Stimulated activated CD8-positive, alpha-beta memory T cell treated with anti-CD3 and anti-CD28 coated beads, Interleukin-4, amount 100 ng/mL, for 1 hour (primary cell): ENCODE measurements at places on chromosomes 6 and 20.

DNA sequence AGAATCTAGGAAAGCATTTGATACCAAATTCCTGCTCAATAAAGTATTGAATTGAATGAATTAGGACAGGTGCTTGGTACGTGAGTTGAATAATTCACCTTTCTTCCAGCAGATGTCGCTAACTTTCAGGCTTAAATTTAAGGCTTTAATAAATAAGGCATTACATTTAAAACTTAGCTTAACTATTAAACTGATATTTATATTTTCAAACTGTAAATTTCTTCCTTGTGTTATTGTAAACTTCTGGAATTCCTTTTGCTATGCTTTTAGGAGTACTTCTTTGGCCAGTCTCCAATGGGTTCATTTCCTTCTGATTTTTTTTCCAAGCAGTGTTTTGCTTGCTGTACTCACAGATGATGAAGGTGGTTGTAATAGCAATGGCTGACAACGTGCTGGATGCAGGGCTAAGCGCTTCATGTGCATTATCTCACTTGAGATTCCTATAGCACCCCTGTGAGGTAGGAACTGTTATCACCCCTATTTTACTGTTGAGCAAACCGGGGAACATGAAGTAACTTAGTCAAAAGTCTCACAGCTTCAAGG lies 71.3 kb upstream of the SLC2A12 start:
- DNase-seq: no peak

GRCh38 chr20:52312132-52312729 lies 120.7 kb upstream of the ZFP64 start:
- DNase-seq: no peak

GRCh38 chr6:118921084-118921483 lies 13.9 kb downstream of the MCM9 start:
- DNase-seq: no peak

DNA sequence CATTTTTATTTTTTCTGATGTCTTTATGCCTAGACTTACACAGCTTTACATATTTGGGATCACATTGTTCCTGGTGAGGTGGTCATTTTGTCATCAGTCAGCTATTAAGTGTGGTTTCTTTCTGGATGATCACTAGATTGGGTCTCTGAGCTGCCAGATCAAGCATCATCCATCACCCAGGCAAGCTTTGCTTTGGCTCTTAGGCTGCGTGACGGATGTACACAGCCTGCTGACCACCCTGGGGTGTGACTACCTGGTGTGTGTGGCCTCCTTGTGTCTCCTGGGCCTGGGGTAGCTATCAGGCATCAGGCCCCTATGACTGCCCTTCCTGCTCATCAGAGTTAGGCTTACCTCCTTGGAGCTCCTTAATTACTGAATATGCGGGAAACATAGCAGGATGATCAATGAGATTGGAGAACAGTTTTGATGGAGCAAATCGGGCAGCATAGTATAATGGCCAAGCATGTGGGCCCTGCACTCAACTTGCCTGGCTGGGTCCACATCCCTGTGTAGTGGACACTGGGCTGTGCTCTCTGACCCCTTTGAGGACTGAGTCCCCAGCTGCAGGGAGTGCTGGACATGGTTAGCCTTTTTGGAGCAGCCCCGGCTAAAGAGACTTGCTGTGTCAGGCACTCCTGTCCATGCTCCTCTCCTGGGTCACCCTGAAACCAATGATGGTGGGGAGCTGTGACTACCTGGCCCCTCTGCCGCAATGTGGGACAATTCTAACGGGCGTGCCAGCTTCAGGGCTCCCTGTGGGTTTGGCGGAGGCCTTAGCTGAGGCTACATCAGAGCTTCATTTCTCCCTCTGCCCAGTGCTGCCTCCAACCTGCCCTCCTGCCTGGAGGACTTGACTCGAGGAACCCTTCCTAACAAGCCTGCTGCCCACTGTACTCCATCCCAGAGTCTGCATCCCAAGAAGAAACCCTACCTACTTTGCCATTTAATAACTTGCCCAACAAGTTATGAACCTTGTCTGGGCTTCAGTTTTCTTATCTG lies 8.2 kb downstream of the DAAM2 start:
- no peak for DNase-seq

GRCh38 chr6:5278565-5279120 lies 17.3 kb downstream of the FARS2 start:
- no peak for DNase-seq

DNA sequence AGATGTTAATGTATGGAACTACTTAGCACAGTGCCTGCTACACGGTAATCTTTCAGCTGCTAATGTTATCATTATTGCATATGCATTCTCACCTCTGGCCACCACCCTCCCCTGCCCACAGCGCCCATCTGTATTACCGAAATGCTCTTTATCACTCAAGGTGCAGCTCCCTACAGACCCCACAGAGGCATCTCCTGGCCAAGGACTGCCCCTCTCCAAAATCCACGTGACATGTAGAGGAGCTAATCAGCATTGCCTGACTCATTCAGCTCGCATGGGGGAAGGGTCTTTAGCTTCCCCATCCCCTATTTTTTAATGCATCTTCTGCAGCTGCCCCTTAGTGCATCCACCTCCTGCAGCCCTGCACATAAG lies 41.8 kb downstream of the SLC22A23 start:
- no peak for DNase-seq

- DNase-seq: no peak
These were observed 113.1 kb downstream of the FYN start for GRCh38 chr6:111759836-111760785.

DNA sequence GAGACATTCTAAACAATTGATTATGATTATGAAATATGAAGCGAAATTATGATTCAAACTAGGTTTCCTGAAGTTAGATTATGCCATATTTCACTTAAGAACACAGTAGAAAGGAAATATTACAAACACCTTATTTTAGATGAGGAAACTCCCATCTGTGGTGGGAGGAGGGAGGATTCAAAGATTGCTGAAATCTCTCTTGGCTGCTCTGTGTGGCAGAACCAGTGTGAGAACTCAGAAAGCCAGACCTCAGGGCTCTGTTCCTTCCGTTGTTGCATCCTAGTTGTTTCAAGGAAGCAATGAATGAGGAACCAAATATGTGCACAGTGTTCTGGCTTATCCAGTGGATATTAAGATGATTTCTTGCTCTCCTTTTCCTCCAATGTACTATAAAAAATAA lies 2.1 kb downstream of the TAAR5 start:
- DNase-seq: no peak

DNA sequence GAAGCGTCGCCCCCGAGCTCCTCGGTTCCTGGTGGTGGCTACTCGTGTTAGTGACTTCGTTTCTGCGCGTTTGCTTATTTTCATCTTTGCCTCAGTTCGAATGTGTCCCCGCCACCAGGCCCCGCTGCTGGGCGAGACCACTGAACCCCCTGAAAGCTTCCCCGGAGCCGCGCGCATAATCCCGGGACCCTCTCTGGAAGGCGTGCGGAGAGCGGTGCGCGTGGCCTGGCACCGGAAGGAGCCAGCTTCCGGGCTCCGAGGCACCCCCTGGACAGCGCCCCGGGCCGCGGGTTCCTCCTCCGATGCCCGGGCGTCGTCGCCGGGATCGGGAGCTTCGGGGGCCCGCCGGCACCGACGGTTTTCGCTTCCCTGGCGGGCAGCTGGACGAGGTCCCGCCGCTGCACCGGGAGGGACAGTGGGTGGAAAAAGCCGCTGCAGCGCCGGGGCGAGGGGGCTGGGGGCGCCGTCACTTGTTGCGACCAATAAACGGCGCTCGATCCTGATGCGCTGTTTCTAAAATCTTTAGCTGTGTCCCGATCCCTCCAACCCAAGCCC lies 643 bp upstream of the SLC35D3 start:
- DNase-seq: no peak

- DNase-seq: no peak
These were observed 191.3 kb downstream of the OR2B2 start for GRCh38 chr6:27720607-27721580.

- peak; percentile 47 for DNase-seq
These were observed 10.1 kb downstream of the HFE start for GRCh38 chr6:26097268-26097875.

GRCh38 chr6:159415540-159415939 lies 246.3 kb downstream of the FNDC1 start:
- DNase-seq: no peak

DNA sequence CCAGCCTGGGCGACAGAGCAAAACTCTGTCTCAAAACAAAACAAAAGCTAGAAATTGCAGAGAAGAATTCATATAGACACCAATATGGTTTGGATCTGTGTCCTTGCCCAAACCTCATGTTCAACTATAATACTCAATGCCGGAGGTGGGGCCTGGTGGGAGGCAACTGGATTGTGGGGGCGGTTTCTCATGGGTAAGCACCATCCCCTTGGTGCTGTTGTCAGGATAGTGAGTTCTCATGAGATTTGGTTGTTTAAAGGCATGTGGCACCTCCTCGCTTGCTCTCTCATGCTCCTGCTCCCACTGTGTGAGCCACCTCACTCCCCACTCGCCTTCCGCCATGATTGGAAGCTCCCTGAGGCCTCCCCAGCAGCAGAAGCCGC lies 15.2 kb downstream of the NINL start:
- DNase-seq: no peak

- DNase-seq: no peak
These were observed 33.4 kb downstream of the STK35 start for GRCh38 chr20:2135013-2135412.

DNA sequence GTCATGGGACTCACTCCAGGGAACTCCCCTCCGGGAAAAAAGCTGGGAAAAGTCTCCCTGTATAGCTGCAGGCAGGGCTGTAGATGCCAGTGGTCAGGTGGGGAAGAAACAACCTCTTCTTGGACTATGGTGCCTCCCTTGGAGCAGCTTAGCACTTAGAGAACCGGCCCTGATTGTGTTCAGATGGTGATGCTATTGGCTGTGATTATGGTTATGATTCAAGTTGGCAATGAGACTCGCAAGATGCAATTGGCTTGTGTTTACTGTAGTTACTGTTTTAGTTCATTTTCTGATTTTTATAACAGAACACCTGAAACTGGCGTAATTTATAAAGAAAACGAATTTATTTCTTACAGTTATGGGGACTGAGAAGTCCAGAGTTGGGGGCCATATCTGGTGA lies 314.7 kb upstream of the RNF24 start:
- DNase-seq: no peak

DNA sequence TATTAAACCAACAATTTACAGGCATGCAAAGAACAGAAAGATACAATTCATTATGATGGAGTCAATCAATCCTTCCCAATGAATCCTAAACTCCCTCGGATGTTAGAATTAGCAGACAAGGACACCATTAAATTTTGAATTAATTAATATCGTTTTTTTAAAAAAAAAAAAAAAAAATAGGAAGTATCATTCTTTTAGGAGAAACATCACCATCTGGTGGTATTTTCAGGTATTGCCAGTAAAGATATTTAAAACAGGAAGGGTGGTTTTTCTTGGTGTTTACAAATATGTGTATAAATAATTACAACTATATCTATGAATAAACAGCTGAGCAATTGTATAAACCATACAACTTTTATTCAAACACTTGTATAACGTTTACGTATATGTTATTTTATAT lies 564.4 kb downstream of the HAO1 start:
- DNase-seq: no peak

DNA sequence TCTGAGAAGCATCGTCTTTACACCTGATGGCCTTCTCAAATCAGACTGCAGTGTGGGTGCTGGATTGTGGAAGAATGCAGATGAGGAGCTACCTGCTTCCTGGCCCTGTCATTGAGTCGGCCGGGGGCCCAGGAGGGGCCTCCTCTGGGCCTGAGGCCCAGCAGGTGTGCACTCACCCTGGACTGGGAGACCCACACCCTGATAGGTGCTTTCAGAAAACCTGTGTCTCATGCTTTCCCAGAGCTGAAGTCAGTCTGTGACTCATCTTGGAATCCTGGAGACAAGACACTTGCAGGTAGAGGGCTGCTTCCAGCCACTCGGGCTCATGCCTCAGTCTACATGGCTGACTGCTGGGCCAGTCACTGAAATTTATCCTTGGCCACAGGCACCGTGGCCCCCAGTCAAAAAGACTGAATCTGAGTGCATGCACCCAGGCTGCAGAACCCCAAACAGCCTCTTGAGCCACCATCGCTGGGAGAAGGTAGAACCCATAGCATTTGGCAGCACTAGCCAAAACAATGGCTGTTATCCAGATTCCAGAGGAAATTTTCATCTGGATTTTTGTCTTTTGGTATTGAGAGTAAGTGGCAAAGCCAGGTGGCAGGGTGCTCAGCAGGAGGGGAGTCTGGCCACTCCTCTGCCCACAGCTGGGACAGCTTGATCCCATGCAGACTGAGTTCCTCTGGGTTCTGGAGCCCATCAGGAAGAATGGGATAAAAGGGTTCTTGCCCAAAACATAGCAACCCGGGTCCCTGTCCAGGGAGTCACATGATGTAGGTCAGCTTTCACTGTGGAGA lies 182.0 kb upstream of the CST7 start:
- no peak for DNase-seq

DNA sequence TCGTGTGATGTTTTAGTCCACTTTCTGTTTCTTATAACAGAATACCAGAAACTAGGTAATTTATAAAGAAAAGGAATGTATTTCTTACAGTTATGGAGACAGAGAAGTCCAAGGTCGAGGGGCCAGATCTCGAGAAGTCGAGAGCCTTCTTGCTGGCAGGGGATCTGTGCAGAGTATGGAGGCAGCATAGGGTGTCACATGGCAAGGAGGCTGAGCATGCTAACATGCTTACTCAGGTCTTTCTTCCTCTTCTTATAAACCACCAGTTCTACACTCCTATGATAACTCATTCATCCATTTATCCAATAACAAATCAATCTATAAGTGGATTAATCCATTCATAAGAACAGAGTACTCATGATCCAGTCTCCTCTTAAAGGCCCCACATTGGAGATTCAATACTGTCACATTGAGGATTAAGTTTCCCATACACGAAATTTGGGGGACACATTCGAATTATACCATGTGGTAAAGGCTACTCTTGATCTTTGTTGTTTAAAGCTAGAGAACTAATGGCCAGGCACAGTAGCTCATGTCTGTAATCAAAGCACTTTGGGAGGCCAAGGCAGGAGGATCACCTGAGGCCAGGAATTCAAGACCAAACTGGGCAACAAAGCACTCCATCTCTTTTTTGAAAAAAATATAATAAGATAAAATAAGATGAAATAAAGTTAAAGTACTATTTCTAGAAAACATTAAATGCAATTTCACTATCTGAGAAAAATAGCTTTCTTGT lies 2.1 kb downstream of the GOPC start:
- no peak for DNase-seq
